Left renal cortex interstitium (tissue), 4 donors: ENCODE measurements at places on chromosomes 2 and 18.

DNA sequence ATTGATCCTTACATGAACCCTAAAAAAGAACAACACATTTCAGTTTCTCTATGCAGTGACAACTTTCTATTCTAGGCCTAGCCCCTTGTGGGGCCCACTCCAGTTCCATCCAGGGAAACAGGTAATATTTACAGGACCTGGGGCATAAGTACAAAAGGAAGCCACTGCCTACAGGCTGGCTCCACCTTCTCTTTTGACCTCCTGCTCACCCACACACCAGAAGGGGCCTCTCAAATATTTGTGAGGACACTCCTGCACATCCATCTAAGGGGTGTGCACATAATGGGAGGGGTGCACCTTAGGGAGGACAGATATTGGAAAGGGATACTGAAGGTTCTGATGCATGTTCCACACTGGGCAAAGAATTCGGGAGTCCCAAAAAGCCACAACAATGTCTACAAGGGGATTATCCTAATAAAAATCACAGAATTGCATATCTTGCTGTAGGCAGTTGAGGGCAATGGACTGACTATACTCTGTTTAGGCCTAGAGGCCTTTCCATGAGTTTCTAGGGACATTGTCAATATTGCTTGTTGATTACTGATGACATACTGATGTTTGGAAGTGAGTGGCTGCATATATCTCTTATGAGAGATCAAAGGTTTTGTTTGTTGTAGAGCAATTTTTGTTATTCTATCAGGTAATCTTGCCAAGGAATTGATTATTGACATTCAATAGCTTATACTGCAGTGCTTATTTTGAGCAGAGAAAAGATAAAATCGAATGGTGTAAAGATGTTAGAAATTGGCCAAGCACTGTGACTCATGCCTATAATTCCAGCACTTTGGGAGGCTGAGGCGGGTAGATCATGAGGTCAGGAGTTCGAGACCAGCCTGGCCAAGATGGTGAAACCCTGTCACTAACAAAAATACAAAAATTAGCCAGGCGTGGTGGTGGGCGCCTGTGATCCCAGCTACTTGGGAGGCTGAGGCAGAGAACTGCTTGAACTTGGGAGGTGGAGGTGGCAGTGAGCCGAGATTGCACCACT lies 23.8 kb upstream of the HNRNPA3 start:
- no peak for DNase-seq

GRCh38 chr2:50513724-50514123 lies 518.2 kb downstream of the NRXN1 start:
- no peak for DNase-seq

GRCh38 chr2:234991290-234991689 lies 39.5 kb downstream of the SH3BP4 start:
- no peak for DNase-seq

DNA sequence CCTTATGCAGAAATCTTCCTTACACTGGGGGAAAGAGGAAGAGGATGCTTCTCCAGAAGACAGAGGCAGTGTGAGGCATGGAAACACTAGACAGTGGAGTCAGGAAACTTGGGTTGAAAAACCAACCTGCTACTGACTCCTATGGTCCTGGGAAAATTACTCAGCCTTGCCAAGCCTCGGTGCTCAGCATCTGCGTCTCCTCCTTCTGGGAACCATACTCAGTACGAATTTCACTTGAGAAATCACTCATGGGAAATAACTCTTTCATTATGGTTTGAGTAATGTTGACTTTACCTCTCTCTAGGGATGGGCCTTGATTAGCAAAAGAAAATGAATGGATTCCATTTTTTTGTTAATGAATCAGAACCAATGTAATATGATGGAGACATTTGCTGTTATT lies 96.5 kb downstream of the KCNE4 start:
- no peak for DNase-seq

- DNase-seq, result no peak
Measured at GRCh38 chr2:18988631-18989232, 369.7 kb downstream of the OSR1 start.

DNA sequence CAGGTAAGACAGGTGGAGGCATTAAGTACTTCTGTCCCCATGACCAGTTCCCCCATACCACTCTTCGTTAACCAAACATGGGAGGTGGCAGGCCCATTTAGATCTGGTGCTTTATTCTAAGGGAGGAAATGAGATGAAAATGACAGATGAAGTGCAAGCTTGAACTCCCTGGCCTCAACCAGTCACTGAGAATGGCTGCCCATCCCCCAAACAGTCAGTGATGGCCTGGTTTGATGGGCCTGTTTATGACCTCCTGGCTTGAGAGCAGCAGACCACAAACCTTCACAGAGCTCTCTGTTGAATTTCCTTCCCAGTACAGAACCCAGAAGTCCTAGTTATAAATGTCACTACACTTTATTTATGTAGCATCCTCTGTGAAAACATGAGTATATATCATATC lies 31.1 kb downstream of the EPAS1 start:
- no peak for DNase-seq

- no peak for DNase-seq
Measured at GRCh38 chr2:178385595-178386148, 65.3 kb downstream of the PRKRA start.

- DNase-seq, result no peak
Measured at GRCh38 chr2:66724241-66724640, 289.3 kb downstream of the MEIS1 start.

DNA sequence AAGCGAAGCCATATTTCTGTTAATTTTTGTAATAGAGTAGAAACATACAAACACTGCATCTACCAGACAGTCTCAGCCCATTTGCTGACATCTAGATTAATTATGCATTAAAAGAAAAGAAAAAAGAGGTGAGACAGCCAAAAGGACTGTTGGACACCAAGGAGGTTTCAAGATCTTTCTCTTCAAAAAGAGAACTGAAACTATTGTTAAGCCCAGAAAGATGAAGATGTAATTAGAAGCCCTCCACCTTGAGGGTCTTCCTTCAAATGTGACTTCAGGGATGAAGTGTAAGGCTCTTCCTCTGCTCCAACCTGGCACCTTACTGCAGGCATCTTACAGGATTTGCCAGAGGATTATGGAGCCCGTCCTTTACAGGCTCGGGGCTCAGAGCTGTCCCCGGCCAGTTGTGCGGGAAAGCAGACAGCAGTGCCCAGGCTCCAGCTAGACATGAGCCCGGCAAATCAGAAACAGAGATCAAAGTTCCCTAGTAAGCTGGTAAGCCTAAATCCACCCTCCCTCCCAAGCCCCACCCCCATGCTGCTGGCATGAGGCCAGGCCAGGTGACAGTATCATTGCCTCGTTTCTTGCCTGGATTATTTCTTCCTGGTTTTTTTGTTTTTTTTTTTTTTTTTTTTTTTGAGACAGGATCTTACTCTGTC lies 38.9 kb downstream of the ADI1 start:
- DNase-seq, result no peak
